Stimulated activated CD8-positive, alpha-beta memory T cell treated with anti-CD3 and anti-CD28 coated beads, Interleukin-4, amount 100 ng/mL, for 4 hours (primary cell): ENCODE measurements at places on chromosomes 5 and 9.

DNA sequence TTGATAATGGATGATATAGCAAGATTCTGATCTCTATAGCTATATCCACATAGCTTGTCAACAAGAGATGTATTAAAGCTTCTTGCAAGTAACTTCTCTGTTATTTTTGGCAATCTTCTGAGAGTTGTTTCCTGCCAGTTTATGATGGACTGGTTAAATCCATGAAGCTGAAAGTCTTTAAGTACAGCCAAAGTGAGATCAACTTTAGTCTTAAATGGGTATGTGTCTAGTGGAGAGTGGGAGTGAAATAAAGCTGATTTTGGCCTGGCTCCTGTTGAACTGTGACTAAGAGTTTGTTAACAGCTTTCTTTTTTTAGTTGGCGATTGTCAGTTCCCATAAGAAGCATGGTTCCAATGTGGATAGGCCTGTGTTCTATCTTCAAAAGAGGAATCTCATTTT, 350.9 kb upstream of the PCSK5 start:
- DNase-seq: no peak

GRCh38 chr9:6680797-6681146, 35.2 kb upstream of the GLDC start:
- DNase-seq: peak; percentile 52

GRCh38 chr9:99057665-99058625, 47.0 kb upstream of the TGFBR1 start:
- peak; percentile 47 for DNase-seq

DNA sequence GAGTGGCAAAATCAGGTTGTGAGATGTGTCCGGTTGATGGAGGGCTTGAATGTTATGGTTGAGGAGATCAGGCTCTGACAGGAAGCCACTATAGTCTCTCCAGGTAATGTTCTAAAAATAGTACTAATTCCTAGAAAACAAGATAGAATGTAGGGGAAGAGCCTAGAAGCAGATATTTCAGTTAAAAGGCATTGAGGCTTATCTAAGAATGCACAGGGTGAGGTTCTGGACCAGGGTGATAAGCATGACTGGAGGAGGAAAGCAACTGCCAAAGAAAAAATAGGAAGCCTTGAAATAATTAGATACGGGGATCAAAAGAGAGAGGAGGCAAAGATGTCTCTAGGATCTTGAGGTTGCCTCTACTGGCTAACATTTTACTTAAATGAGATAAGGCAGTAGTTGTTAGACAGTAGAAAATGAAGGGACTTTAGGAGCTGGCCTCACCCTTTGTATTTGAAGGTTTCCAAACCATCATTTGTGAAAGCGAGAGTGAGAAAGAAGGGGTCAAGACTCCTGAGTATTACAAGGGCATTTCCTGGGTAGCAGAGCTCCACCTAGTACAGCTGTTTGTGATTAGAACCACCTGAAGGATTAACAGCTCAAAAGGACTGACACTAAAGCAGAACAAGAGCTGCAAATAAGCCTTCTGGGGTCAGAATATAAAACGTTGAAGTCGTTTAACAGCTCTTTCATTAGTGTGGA, 15.4 kb upstream of the ARL15 start:
- no peak for DNase-seq

DNA sequence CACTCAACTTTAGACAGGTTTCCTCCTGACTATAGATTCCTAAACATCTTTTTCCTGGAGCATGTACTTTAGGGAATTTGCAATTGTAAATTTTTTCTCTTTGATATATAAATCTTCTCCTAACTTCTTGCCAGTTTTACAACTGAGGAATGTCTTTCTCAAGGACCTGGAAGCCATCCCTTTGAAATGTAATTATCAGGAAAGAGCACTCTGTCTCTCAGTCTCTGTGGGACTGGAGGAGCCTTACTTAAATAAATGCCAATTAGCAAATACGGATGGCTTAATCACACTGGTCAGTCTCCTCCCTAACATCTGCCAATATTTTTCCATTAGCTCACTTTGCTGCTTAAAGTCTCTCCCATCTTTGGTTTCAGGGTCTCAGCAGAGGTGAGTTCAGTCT, 344.3 kb upstream of the ARRDC3 start:
- DNase-seq: no peak
